ENCODE measurements at places on chromosomes 16 and 17.

GRCh38 chr17:75102385-75102821, 7.4 kb upstream of the ARMC7 start:
- peak; percentile 84 for DNase-seq

DNA sequence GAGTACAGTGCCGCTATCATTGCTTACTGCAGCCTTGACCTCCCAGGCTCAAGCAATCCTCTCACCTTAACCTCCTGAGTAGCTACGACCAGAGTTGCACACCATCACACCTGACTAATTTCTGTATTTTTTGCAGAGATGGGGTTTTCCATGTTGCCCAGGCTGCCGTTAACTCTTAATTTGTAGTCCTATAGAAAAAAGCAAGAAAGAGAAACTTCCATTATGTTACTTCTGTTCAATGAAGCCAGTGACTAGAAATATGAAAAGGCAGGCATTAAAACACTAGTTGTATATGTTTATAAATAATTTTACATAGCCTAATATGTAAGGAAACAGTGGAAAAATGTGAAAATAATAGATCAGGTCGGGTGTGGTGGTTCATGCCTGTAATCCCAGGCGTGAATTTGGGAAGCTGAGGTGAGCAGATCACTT, 9.7 kb downstream of the RAD51C start:
- no peak for DNase-seq

- DNase-seq, result no peak
These were observed 13.8 kb downstream of the NDUFAF8 start for GRCh38 chr17:81252987-81253329.

- no peak for DNase-seq
These were observed 14.0 kb downstream of the CRISPLD2 start for GRCh38 chr16:84833542-84834402.

DNA sequence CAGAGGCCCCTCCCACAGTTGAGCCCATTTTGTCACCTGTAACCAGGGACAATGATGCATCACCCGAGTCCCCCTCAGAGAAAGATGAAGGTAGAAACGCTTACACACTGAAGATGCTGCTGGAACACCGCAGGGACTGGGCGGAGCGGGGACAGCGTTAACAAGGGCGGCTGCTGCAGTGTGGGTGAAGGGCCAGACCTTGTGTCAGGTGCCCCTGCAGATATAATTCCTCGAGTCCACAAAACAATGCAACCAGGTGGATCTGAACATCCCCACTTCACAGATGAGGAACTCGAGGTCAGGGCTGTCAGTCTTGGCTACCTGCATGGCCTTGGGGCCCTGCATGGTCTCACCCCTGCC, 6.3 kb upstream of the MAPK7 start:
- no peak for DNase-seq

GRCh38 chr17:39094607-39095308, 56.7 kb downstream of the PLXDC1 start:
- peak; percentile 86 for DNase-seq

- DNase-seq, result peak; percentile 25
These were observed 30.9 kb downstream of the SOCS1 start for GRCh38 chr16:11224894-11225676.

DNA sequence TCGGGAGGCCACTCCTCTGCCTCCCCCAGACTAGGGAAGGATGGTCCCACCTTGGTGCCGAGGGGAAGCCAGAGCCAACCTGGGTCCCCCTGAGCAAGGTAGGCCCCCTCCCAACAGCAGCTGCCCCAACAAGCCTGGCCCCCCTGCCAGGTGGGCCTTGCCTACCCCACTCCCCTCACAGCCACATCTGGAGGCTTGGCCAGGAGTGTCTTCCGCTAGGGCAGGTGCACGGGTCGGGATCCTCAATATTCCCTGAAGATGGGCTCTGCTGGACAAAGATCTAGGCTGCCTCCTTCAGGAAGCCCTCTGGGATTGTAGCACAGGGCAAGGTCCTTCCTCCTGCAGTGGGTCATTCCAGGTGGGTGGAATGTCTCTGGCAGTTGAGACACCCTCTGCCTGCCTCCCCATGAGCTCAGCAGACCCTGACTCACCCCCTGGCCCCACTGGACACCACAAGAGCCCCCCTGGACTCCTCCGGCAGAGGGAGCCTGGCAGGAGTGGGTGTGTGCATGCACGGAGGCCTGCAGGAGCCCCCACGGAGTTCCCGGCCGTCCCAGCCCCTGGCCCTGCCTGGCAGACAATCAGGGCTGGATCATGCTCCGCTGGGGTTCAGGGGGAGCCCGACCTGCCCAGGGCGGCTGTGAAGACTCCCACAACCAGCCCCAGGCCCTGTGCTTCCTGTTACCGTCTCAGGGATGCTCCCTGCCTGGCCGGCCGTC, 435 bp downstream of the C1QTNF8 start:
- no peak for DNase-seq

DNA sequence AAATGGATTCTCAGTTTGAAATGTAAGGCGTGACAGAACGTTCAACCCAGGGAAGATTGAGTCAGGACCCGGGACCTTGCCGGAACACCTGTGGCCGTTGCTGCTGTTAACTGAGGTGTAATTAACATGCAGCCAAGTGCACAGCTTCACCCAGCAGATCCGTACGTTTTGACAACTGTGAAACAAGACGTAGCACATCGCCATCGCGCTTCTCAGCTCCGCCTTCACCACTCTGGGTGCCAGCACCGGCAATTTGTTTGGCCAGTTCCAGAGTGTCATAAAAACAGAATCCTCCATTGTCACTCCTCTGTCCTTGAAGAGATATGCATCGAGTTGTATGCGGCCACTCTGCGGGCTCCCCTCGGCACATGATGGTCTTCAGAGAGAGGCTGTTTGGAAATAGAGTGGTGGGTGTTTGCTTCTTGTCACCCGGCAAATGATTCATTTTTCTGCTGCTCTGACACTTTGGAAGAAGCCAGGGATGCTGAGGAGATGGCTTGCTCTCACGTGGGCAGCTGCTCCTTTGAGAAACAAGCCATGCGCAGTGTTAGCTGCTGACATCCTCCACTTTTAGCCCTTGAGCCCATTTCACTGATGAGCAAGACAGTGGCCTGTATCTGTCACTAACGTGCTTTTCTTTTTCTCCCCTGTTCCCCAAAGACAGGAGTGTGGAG, 22.6 kb downstream of the NAA60 start:
- no peak for DNase-seq

DNA sequence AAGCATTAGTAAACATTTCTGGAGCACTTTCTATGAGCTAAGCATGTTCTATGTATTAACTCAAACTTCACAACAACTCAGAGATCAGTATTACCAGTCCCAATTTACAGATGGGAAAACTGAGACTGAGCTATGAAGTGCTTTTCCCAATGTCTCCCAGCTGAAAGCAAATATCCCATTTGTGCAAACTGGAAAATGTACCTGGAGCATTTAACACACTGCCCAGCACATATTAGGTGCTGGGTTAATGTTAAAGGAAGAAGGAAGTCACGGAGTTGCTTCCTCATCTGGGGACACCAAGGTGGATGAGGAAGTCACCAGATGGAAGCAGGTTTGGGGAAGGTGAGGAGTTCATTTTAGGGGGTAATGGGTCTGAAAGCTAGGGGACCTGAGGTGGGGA, 66.1 kb downstream of the ABCC6 start:
- no peak for DNase-seq

DNA sequence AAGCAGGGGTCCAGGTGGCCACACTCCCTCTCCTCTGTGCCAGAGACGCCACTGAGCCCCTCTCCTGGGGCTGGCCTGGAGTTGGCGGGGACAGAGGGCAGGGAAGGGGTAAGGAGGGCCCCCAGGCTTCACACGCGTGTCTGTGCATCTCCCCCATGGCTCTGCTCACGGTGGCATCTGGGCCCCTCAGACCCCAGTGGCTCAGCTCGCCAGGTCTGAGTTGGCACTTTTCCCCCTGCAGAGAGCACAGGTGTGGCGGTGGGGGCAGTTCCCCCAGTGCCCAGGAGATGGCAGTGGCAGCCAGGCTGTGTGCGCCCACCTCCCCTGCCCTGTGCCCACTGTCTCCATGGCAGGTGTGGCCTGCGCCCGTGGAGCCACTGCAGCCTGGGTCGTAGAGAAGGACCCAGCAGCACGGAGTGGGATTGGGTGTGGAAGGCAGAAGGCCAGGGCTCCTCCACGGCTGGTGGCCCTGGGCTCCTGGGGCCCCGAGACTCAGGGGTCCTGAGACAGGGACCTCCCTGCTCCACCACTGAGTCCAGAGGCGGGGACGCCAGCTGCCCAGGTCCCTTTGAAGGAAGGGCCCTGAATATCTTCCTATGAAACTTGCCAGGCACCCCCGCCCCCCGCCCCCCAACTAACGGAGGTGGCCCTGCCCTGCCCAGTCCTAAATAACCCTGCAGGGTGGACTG, 4.3 kb upstream of the APRT start:
- peak; percentile 68 for DNase-seq

DNA sequence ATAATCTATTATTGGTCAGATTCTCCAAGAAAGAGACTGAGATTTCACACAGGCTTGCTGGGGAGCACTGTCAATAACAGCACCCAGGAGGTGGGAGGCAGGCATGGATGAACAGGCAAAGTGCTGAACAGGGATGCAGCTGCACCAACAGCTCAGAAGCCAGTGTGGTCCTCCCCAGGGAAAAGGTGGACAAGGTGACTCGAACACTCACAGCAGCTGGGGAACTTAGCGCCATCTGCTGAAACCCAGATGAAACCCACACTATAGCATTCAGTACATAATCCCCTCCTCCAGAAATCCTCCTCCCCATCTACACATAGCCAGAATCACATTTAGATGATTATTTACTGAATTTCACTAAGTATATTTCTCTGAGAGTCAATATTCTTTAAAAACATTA, 255.2 kb upstream of the WSB1 start:
- peak; percentile 23 for DNase-seq

DNA sequence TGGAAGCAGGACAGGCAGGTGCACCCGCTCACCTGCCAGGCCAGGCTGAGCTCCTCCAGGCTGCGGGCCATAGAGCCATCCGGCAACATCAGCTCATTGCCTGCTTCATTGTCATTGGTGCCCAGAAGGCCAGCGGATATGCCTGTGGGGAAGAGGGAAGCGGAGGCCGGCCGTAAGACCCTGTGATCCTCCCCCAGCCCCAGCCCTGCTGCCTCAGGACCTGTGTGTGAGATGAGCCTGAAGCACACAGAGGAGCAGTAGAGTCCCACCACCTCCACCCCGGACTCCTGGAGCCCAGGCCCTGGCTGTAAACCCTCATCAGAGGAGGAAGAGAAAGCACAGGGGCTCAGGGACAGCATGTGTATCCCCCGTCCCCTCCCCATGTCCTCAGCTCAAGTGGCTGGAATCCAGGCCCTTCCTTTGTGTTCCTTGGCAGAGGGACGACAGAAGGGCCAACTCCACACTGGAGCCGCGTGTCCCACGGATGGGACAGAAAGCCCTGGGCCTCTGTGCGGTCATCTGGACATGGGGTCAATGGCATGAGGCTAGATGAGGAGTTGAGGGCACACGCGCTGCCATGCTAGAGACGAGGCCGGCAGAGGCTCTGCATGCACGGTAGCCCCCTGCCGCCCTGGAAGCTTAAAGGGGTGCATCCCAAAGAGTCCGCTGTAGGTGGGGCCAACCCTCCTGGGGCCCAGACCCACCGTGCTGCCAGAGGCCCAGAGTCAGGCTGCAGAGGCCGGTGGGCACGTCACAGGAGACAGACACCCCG, 39.1 kb downstream of the RMI2 start:
- no peak for DNase-seq

GRCh38 chr16:5577463-5577862, 479.9 kb upstream of the EEF2KMT start:
- no peak for DNase-seq

DNA sequence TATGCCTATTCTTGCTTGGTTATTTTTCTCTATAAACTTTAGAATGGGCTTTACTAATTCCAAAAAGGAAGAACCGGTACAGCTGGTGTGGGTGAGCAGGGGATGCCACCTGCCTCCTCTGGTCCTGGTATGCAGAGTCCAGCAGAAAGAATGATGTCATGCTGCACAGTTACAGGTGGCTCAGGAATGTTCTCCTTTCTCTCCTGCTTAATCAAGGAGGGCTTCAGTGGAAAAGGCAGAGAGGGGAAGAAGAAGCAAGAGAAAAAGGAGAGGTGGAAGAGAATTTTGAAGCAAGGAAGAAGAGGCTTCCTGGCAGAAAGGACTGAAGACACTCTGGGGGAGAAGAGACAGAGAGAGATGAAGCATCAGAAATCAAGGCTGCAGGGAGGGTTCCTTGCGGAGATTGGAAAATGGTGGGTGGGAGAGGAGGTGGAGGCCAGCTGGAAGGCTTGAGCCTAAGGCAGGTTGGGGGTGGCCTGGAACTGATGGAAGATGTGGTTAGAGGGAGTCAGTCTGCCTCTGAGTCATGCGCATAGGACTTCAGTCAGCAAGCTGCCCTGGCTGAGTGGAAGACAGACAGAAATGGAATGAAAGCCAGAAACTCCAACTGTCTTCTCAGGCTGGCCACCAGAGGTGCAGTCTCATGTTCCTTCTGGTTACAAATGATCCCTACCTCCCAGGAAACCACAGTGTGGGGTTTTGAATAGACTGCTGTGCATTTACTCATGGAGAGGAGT, 64.6 kb upstream of the CRHR1 start:
- DNase-seq, result peak; percentile 19

- DNase-seq, result no peak
These were observed 29.4 kb upstream of the SUPT4H1 start for GRCh38 chr17:58381124-58382035.

GRCh38 chr16:590815-591200, 942 bp downstream of the RAB40C start:
- DNase-seq, result no peak

DNA sequence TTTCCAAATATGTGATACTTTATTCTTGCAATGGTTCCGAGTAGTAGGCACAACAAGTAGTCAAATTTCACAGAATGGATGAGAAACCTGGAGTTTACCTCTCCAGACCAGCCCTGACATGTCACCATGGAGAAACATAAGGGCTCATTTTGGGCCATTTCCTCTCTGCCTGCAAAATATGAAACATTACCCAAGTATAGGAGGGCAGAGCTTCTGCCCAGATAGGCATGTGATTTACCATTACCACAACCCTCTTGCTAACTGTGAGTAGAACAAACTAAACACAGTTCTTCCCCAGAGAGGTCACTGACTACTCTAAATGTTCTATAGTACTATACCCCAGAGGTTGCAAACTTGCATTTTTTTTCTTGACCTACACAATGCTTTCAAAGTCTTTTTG, 15.7 kb upstream of the KPNB1 start:
- DNase-seq, result no peak

DNA sequence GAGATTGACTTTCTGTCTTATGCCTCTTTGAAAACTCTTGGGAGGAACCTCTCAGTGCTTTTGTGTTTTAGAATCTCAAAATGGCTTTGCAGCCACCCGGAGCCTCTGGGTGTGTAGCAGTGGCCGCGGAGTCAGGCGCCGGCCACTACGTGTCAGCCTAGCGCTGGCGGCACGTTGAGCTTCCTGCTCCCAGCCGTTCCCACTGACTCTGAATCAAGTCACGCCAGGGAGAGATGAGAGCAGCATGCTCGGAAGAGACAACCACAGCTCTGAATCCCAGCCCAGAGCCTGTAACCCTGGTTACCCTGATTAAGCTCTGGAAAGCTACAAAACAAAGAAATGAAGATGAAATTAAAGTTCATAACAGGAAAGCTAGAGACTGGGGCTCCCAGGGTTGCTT, 97.4 kb upstream of the CACNG5 start:
- no peak for DNase-seq

Data from KBM-7 (cell line).